Hematopoietic multipotent progenitor cell treated with erythropoietin and hydrocortisone succinate and interleukin-3 and kit ligand, for 6 days (in vitro differentiated cells): ENCODE measurements at places on chromosomes 1 and 21.

GRCh38 chr1:83746234-83746633 lies 252.7 kb downstream of the TTLL7 start:
- DNase-seq = no peak

GRCh38 chr1:232974971-232975370 lies 24.6 kb downstream of the NTPCR start:
- peak; percentile 71 for DNase-seq

DNA sequence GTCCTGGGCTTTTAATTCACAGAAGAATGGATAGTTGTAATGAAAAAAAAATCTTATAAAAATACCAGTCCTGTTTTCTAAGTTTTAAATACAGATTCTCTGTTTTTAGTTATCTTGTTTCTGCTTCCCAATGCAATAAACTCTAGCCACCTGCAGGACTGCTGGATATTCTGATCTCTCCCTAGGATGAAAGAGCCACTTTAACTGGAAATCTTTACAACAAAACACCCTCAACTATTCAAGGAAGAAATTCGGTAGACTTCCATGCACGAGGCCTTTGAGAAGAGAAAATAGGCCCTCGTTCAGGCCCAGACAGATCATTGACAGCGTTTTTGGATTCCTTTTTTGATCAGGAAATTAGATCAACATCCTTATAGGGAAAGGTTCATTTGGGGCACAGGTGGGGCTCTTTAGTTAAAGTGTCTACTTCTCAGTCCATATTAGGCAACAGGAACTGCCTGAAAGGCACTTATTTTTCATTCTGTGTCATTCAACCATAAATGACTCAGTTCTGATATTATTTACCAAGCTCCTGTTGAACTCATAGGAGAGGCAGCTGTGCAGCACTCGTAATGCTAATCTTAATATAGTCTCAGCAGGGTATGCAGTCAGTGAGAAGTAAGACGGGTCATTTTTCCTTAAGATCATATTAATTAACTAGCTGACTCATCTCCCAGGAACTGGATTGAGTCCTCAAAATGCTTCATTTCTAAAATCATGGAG lies 71.1 kb upstream of the ERRFI1 start:
- no peak for DNase-seq

DNA sequence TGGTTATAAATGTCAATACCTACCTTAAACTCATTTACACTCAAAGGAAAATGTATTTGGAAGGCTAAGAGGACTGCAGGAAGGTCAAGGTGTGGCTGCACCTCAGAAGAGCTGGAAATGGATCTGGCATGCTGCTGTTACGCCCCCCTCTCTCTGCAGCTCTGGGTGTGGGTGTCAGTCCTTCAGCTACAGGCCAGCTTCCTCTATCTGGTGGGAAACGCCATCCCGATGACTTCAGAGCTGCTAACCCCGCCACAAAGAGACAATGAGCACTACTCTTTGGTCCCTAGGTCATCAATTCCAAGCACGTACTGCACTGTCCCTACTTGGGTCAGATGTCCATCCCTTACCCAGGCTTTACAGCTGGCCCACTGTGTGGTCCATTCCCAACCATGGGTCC lies 74.2 kb downstream of the TEX35 start:
- no peak for DNase-seq

GRCh38 chr1:33211972-33212371 lies 30.1 kb upstream of the TRIM62 start:
- DNase-seq = no peak

DNA sequence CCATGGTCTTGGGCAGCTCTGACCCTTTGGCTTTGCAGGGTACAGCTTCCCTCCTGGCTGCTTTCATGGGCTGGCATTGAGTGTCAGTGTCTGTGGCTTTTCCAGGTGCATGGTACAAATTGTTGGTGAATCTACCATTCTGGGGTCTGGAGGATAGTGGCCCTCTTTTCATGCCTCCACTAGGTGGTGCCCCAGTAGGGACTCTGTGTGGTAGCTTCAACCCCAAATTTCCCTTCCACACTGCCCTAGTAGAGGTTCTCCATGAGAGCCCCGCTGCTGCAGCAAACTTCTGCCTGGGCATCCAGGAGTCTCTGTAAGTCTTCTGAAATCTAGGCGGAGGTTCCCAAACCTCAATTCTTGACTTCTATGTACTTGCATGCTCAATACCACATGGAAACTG lies 494.5 kb upstream of the LRRC7 start:
- DNase-seq = peak; percentile 10

GRCh38 chr1:107965110-107965991 lies at the start of gene VAV3:
TSS of gene VAV3 (minus strand) at chr1:107965180. CDS start at chr1:107964869, 311 bp downstream.
- peak; percentile 93 for DNase-seq
